ENCODE measurements at places on chromosomes 16 and 17. TPM values are rescaled to one million over a fixed set of nuclear protein-coding genes. Genes with fewer than 3 reads are reported as not detected.

Gene RAB11FIP4
- total RNA-seq: 33.1 TPM

Gene GRIN2C
- 0.22 TPM for total RNA-seq

Gene FBXO39
- total RNA-seq: 6.4 TPM

Gene PRR11
- total RNA-seq: 40.6 TPM

Gene KRTAP9-4
- total RNA-seq: not detected

Gene ERN2
- total RNA-seq: not detected

Gene FZD2
- not detected for total RNA-seq

Gene CCL4L2
- 10.2 TPM for total RNA-seq

Measured in T-helper 1 cell treated with Interleukin-12 subunit alpha and Interleukin-12 subunit beta and Interleukin-4 antibody, amounts not matched to agents 30 ng/mL and 1 ng/mL, for 36 hours (primary cell).